ENCODE measurements at places on chromosomes 5 and 9. TPM values are rescaled to one million over a fixed set of nuclear protein-coding genes. Genes with fewer than 3 reads are reported as not detected.

DNA sequence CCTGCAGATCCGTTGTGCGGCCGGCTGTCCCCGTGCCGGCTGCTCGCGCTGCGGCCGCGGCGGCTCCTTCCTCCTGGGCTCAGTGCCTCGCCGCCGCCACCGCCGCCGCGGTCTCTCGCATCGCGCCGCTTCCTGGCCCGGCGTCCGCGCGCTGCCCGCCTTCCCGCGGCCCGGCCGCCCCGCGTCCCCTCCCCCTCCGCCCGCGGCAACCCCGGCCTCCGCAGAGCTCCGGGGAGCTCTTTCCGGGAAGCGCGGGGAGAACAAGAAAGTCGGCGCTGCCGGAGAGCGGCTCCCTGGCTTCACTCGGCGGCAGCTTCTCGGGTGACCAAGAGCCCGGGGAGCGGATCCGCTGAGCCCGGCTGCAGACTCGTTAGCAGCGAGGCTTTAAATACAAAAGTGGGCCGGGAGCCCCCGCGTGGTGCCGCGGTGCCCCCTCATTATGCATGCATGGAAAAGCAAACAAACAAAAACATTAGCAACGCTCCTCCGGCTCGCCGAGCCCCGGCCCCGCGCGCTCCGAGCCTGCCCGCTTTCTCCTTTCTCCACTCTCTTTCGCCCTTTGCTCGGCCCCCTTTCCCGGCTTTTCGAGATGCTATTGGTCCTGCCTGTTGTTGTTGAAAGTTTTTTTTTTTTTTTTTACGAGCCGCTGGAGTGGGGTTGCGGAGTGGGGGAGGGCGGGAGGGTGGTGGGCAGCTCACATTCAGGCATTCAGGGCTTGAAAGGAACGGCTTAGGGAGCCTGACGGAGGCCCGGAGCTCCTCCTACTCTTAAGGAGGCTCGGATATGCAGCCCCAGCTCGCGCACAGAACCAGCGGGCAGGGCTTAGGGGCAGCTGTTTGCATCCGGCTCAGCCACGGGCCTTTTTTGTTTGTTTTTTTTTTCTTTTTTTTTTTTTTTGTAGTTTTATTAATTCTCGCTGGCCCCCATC, at the start of gene GAS1:
Gene GAS1 (minus strand): TSS at position 361 of the 928 bp plus-strand sequence. CDS start 727 bp downstream, outside the sequence.
- peak; percentile 55 for DNase-seq

DNA sequence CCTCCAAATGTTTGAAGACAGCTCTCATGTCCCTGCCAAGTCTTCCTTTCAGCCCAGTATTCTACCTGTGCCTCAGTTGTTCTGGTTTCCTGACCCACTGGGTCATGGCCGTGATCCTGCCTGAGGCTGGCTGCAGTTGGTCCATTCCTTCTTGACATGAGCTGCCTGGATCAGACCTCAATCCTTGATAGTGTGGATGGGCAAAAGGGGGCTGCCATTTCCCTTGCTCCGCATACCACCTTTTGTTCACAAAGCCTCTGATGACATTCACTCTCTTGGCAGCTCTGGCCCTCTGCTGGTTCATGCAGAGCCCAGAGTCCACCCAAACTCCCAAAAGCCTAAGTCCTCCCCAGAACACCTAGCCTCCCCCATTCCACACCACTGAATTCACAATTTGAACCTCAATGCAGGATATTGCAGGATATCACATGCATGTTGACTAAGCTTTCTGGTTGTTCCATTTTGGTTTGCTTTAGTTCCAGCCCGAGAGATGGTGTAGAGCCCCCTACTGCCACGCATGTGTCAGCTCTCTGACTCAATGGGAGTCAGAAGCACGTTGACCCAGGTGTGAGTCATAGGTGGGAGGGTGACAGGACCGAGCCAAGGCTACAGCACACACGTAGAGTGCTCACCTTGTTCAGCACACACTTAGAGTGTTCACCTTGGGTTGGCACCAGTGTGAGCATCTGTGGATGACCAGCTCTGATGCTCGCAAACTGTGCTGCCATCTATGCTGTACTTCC, 137.2 kb downstream of the MTX3 start:
- no peak for DNase-seq

DNA sequence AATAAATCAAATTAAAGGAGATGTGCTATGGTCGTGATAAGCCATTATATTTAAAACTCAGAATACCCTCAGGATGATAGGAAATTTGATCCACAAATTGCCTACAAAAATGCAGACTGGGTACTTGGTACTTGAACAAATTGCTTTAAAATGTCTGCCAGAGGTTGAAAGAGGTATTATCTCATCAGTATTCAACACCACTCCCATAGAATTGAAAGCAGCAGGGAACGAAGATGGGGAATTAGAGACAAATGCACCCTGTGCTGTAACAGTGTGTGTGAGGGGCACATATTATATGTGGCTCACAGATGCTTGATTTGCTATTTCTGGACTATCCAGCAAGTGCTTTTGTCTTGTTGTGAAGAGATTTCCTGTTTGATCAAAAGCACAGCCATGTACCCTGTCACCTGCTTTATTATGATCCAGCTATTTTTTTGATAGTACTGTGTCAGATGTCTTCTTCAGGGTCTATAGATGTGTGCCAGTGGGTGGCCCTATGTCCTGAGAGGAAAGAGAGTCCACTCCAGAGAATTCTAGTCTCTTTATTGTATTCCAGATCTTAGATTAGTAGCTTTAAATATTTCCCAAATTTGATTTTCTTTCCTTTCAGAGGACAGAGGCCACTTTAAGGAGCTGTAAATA, 120.1 kb downstream of the XRCC4 start:
- peak; percentile 10 for DNase-seq

- DNase-seq = no peak
Observed at GRCh38 chr9:70486127-70486526, 71.7 kb upstream of the KLF9 start.

Gene CLTA
- 171 TPM for total RNA-seq

Gene TRPM3
- not detected for total RNA-seq

Gene PCDH12
- total RNA-seq = not detected

Gene EIF4E1B
- 2.4 TPM for total RNA-seq

Gene ACTBL2
- not detected for total RNA-seq

Gene ARHGEF37
- 1.7 TPM for total RNA-seq
